ENCODE measurements at places on chromosomes 6 and 20.
A peak's percentile ranks its signal among the peaks of the same experiment; 100 is the strongest.

DNA sequence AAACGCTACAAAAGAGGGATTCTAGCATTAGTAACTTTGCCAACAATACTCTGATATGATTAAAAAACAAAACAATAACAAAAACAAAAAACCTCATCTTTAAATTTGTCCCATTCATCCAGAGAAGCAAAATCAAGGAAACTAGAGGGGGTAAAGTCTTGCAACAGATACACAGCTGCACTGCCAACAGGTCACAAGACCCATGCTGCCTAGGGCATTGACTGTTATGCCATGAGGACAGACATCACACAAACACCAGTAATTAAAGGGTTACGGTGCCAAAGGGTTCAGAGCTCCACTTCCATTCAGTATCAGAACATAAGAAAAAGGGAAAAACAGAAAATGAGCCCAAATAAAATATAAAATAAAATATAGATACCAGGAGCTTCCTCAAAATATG lies 1.6 kb downstream of the TBC1D20 start:
- DNase-seq: no peak

DNA sequence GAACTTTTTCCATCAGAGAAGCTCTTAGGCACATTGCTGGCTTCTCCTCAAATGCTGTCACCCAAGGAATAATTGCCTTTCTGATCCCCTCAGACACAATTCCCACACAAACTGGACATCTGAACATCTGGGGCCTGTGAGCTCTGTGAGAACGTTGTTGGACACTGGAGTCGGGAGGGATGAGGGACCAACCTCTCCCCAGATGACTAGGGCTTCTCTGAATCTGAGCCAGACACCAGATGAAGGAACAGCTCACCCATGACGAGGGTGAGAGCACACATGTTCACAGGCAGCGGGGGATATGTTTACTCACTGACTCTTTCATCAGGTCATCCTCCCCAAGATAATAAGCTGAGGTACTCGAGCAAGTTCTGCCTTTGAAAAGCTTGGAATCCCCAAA lies 283.9 kb upstream of the SUPT3H start:
- DNase-seq: no peak

- no peak for DNase-seq
Observed at GRCh38 chr6:117956386-117956785, 49.3 kb downstream of the SLC35F1 start.

- no peak for DNase-seq
Observed at GRCh38 chr20:4891190-4891763, 110.0 kb downstream of the SLC23A2 start.

DNA sequence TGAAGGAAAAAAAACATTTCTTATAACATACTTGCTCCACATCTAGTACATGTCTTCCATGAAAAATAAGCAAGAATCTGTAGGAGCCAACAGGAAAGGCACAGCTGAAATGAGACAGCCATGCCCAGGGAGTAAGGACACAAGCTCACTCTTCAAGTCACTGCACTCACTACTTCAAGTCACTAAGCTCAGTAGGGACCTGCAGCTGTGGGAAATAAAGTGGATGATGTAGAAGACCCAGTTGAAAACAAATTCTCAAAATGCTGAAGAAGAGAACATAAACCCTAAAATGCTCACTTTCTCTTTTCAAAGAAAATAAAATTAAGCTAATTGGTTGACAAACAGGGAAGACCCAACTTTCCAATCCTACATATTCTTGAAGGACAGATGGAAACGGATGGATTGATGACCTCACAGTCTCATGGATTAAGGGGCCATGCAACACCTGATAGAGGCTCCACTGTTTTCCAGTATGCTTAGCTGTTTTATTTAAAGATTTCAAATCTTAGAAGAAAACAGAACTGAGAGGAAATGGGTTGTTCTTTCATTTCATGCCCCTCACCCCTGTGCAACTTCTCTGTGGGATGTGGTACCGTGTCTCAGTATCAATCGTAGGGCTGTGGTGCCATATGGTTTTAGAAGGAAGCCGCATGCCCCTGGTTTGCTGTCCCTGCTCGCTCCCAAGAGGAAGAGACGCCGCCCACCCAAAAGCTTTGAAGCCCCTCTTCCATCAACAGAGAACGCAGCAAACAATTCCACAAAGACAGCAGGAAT lies 133.3 kb downstream of the WDR27 start:
- no peak for DNase-seq

DNA sequence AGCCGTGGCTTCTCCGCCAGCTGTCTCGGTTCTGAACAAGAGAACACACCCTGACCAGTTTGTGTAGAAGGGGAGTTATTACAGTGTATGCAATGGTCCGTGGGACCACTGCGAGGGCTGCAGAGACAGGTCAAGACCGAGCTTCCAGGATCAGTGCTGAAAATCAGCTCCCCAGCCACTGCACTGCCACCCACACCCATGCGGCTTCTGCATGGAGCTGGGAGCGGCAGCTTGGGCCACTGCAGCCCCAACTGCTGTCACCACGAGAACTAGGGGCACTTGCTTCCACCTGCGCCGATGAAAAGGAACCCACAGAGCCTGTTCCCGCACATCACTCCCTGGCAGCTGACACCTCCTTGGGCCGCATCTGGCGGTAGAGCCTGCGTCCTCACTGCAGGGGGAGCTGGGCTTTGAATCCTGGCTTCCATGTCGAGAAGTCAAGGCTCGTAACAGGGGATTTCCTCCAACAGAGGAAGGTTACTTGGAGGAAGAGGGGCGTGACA lies 56.2 kb downstream of the TMEM242 start:
- peak; percentile 0 for DNase-seq

- DNase-seq: no peak
Observed at GRCh38 chr20:24955045-24955444, 6.0 kb downstream of the CST7 start.

GRCh38 chr6:110810896-110811586 lies 4.2 kb downstream of the CDK19 start:
- no peak for DNase-seq

DNA sequence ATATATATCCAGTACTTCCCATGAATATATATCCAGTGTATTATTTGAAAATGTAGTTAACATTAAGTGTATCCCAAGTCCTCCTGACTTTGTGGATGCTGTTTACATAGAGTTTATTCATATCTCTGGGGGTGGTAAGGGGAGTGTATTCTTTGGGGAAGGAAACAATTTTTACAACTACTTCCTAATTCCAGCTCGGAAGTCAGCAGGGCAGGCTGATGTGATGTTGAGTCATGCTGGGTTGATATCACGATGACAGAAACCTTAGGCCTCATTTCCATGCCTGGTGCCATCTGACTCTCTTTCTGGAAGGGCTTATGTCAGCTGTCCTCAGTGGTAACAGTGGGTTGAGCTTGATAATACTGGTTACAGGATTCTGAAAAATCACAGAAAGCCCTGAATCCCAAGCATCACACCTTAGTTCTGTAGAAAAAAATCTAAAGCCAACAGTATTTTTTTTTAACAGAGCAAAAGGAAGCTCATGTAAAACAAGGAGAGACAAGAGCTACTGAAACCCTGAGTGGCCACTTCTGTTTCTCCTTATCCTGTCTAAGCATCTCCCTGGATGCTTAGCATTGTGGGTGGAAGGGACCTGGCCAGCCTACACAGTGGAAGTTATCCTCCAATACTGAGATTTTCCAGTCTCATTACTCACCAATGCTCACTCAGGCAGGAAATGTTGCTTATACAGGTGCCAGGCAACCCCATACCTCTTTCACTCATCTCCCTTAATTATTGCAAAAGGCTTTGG lies 75.2 kb upstream of the IYD start:
- no peak for DNase-seq

GRCh38 chr6:12327391-12327790 lies 37.2 kb downstream of the EDN1 start:
- DNase-seq: no peak

- no peak for DNase-seq
Observed at GRCh38 chr6:90516074-90516660, 70.7 kb downstream of the MAP3K7 start.

DNA sequence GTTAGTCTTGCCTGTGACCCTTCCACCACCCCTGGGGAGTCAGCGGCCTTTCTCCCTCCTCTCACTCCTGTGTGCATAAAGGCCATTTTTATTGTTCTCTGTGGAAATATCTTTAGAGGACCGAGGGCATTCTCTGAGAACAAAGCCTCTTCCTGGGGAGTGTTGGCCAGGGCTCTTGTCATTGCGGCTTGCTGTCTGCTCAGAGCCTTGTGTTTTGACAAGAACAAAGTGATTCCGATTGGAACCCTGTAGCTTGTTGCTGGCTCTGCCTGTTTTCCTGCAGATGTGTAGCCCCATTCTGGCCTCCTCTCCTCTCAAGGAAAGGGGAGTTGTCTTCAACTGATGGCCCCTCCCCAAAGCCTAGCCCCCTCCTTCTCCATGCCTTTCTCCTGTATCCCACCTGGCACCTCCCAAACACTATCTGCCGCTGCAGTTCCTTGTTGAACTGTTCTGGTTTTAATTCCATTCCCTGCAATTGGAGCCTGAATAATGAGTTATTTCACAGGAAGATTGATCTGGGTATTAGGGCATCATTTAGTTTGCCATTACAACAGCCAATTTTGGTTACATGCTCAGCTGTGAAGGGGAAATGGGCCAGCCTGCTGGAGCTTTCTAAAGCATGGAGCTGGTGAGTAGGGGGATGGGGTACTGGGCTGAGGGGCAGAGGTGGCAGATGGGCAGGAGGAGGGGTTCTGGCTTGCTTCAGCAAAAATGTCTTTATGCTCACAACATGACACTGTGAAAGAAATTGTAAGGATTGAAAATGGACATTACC lies 252.5 kb downstream of the LRFN2 start:
- no peak for DNase-seq

- peak; percentile 46 for DNase-seq
Observed at GRCh38 chr20:33732166-33732970, 572 bp downstream of the ZNF341 start.

DNA sequence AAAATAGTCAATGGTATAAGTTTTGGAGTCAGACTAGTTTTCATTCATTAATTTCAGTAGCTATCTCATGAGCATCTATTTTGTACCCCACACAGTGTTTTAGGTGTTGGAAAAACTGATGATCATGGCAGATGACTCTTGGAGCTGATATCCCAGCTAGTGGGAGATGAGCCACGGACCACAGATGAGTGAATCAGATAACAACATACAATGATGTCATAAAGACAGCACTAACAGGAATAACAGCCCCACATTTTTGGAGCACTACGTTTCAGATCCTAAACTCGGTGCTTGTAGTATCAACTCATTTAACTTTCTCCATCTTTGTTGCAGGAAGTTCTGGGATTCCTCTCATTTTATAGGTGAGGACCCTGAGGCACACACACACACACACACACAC lies 67.8 kb upstream of the EDN3 start:
- no peak for DNase-seq

- no peak for DNase-seq
Observed at GRCh38 chr6:130027948-130028347, 9.6 kb downstream of the L3MBTL3 start.

GRCh38 chr6:87575423-87575822 lies 14.4 kb downstream of the RARS2 start:
- DNase-seq: no peak

DNA sequence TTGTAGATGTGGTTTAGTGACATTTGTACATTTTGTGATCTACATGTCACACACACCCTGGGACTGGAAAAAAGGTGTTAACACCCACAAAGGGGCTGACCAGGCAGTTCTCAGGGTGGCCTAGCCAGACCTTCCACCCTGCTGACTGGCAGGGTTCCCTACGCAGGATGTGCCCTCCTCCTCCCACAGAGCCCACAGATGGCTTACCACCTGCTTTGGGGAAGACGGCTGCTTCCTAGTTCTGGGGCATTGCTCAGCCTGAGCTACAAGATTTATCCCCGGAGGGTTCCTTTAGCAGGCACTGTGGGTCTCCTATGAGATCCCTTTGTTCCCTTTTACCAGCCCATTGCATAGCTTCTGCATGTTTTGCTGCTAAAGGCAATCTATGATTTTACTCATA lies 35.1 kb downstream of the SNAP25 start:
- DNase-seq: no peak

- DNase-seq: no peak
Observed at GRCh38 chr20:23193801-23194384, 107.8 kb upstream of the CD93 start.

DNA sequence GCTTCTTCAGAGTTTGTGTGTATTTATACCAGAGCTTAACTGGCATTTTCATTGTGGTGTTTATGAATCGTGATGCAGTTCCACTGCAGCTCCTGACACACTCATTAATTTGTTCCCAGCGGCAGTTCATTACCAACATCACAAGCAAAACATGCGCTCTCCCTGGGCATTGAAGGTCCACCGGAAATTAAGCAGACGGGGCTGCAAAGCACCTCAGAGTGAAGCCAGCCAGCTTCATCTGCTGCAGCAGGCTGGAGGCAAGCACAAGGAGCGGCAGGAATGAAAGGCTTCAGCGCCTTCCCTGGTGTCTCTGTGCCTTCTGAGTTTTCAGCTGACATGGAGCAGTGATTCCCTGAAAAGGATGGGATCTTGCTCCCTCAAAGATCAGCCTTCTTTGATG lies 246.0 kb upstream of the SPTLC3 start:
- DNase-seq: no peak

DNA sequence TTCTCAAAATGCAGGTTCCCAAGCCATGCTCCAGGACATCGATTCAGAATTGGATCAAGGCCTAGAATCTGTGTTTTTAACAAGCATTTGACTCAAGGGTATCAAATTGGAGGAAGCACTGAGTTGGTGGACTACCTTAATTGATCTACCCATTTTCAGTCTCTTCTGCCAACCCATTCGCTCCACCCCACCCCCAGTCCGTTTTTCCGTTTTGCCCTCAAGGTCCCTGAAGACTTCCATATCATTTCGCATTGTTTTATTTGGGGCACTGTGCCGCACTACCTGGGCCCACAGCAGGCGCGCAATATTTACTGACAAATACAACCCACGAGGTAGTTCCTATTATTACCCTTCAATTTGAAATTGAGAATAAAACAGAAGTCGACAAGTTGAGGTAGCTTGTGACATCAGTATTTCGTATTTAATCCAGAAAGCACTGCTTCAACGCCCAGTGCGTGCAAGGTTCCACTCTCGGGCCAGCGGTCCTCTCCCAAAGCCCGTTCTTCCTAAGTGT lies 557 bp upstream of the DHX35 start:
- DNase-seq: no peak

GRCh38 chr6:130070326-130070725 lies 51.9 kb downstream of the L3MBTL3 start:
- no peak for DNase-seq

DNA sequence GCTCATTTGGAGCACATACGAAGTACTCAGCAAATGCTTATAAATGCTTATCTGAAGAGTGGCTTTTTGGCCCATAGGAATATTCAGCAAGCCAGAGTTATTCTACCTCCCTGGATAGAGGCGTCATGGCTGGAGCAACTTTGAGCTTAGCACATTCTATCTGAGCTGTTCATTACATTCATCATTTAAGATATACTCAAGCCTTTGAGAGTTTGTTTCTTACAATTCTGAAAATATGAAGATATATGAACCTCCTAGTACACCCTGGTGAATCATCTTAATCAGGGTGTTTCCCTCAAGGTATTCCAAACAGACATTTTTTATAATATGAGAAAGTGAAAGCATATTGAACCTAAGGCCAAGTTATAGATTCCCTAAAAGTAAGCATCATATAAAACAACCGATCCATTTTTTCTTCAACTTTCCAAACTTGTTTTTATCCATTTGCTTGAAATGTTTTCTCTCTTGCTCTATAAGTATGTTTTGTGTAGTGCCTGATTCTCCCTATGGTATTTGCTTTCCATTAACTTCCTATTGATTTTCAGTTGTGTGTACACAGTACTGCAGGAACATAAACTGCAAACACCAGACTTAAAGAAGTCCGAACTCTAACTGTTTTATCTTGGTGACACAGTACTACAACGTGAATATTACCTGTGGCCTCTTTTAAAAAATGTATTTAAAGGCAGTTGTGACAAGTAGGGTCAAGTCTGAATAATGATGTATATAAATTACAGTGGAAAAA lies 139.7 kb upstream of the PTPRK start:
- DNase-seq: no peak
